AG09309 (cell line): ENCODE measurements at places on chromosomes 7 and 10.

DNA sequence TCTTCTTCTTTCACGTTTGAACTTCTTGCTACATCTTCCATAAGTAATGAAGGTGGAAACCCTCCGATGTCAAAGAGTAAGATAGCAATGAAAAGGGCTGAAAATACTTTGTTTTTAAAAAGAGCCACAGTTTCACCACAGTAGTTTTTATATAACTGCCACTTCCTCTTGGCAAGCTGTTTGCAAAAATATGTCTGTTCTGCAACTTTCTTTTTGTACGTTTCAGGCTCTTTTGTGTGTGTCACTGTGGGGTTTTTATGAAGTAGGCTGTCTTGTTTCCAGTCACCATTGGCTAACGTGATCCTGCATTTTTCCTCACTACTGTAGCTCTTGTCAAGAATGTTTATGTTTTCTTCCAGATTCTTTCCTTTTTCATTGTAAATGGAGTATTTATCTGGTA is 55.6 kb downstream of the SLC16A9 start:
- DNase-seq = no peak

DNA sequence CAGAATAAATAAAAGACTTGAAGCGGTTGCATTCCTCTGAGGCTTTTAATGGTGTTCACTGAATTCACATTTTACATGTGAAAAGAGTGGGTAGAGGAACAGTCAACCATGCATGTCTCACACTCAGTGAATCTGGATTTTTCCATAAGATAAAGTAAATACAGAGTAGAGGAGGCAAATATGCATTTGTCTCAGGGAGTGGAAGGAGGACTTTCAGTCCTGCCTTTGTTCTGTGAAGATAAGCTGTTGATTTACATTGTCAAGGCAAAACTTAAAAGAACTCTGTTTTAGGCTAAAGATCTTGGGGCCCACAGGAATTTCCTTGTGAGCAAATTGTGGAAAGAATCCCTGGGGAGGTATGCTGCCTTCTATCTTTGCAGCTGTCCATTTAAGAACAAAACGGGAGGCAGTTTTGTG is 825.3 kb upstream of the MBL2 start:
- no peak for DNase-seq

GRCh38 chr7:22676385-22676784 is 50.6 kb upstream of the IL6 start:
- no peak for DNase-seq

DNA sequence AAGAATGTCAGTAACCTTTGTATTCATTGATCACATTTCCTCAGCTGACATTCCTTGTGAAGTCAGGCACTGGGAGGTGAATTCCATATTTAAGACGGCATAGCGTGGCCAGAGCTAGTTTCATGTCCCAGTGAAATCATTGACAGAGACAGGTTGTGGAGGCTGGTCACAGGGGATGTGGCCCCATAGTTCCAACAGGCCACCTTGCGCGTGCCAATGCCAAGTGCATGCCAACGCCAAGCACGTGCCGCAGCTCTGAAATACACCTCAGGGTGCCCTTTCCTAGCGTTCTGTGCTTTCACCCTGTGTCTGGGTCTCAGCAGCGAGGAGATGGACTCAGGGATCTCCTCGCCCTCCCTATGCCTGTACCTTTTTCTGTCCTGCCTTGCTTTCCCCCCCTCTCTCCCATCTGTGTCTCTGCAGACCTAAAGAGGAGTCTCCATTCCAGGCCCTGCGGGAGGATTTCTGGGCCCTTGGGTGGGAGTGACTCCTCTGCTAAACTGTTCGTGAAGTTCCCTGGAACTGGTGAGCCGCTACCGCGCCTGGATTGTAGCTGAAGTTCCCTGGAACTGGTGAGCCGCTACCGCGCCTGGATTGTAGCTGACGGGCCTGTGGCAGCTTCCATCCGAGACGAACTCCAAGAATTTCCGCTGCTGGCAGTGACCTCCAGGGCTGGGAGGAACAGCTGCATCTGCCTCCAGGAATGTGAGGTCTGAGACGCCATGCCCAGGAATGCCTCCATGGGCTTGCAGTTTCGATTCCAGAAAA is 19.7 kb downstream of the AQP1 start:
- no peak for DNase-seq

GRCh38 chr7:43612599-43613589 is 30.0 kb downstream of the STK17A start:
- DNase-seq = peak; percentile 41

GRCh38 chr10:78829565-78829964 is 239.2 kb upstream of the ZMIZ1 start:
- no peak for DNase-seq

GRCh38 chr7:154375956-154376355 is 323.8 kb downstream of the DPP6 start:
- DNase-seq = no peak

DNA sequence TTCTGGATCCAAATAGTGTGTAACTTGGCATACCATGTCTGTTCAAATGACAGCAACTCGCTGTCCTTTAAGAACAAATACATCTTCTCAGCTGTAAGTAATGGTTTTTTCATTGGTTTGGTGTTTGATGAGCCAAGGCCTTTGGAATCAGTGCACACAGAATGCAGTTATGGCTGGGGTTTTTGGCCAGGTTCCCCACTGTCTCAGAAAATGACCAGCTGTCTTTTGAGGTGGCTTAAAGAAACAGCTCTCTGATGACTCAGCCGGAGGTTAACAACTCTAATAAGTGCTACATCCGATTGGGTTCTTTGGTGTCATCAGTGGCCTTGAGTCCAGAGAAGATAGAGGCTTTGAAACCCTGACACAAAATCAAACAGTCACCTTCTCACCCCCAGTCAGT is 688.4 kb downstream of the REEP3 start:
- DNase-seq = no peak

- DNase-seq = no peak
Measured at GRCh38 chr7:101386558-101387231, 24.0 kb downstream of the COL26A1 start.

DNA sequence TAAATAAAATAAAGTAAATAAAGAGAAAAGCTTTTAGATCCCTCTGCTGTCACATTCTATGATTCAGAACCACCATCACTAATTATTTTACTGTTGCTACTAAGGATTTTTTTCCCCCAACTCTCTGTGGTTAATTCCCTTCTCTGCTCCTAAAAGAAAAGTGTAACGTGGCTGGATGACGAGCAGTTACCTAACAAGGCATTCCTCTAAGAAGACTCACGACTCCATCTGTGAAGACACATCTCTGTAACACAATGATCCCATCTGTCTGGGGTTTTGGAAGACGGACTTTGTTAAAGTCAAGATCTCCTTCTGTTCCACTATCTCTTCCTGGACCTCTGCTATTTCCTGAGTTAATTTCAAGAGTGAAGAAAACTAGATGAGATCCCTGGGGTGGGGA is 179.9 kb downstream of the SFMBT2 start:
- no peak for DNase-seq

- DNase-seq = no peak
Measured at GRCh38 chr10:72340510-72341261, 14.0 kb downstream of the DNAJB12 start.

DNA sequence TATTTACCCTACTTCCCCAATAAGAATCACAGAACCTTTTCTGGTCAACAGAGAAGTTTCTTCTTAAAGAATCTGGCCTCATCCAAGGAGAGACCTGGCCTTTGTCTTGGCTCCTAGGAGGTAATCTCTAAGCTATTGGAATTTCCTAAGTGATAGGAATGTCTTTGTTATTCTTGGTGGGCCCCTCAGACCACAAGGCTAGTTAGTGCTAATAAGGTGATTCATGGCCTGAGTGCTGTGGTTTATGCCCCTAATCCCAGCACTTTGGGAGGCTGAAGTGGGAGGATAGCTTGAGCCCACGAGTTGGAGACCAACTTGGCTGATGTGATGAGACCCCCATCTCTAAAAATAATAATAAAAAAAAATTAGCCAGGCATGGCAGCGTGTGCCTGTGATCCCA is 60.0 kb upstream of the CYP2C18 start:
- DNase-seq = no peak

DNA sequence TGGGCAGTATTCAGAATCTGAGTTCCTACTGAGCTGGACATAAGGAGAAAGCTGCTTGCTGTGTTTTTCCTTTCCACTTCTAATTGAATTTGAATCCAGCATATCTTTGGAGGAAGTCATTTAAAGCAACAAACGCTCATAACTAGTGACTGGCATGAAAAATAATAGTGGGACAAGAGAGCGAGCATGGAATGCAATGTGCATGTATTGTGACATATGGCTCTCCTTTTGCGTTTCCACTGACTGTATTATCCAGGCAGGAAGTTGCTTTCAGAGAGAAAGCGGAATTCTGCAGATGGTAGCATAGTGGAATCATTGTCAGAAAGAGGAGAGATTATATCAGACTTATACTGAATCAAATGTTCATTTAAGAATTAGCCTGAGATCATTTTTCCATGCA is 368.6 kb downstream of the REEP3 start:
- no peak for DNase-seq

- DNase-seq = no peak
Measured at GRCh38 chr7:47471831-47472230, 110.1 kb downstream of the TNS3 start.

DNA sequence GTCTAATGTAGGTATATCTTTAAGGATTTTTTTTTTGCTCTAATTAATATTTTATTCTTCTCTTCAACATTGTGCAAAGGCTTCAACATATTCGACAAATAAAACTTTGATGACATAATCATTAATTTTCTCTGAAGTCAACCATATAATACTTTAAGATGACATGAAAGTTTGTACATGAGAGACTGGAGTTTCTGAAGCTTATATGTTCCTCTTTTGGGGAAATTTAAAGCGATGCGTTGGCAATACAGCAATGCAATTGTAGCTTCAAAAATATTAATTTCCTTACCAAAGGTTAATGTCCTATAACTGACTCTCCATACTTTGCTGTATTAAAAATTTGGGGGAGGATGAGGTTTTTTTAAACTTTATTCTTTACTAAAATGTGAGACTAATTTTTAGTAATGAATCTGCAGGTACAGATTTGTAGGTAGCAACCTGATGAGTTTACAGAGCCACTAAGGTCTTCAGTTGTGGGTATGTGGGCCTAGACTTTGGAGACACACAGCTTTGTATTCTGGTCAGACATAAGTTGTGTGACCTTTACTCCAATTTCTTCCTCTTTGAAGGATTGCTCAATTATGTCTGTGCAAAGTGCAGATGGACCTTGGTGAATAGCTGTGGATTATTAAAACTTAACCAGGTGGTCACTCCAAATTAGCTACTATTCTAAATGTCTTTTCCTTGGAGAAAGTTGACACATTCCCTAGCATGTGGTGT is 18.0 kb upstream of the LIPA start:
- DNase-seq = no peak

DNA sequence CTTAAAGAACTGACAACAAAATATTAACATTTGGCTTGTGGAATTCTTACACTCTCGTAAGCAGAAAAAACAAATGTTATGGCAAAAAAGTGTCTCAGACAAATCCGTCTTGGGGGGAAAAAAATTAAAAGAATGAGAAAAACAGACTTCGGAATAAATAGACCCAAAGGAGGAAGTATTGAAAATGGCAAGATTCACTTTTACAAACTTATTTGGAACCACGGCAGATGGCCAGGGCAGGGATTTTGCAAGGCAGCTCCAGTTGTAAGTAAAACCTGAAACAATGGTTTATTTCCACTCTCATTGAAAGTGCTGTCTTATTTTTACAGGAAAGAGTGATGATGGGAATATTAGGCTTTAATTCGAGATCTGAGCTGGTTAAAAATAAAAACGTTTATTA is 1.5 kb upstream of the ZNF438 start:
- DNase-seq = no peak

GRCh38 chr10:88833723-88834122 is 17.9 kb downstream of the ANKRD22 start:
- no peak for DNase-seq

DNA sequence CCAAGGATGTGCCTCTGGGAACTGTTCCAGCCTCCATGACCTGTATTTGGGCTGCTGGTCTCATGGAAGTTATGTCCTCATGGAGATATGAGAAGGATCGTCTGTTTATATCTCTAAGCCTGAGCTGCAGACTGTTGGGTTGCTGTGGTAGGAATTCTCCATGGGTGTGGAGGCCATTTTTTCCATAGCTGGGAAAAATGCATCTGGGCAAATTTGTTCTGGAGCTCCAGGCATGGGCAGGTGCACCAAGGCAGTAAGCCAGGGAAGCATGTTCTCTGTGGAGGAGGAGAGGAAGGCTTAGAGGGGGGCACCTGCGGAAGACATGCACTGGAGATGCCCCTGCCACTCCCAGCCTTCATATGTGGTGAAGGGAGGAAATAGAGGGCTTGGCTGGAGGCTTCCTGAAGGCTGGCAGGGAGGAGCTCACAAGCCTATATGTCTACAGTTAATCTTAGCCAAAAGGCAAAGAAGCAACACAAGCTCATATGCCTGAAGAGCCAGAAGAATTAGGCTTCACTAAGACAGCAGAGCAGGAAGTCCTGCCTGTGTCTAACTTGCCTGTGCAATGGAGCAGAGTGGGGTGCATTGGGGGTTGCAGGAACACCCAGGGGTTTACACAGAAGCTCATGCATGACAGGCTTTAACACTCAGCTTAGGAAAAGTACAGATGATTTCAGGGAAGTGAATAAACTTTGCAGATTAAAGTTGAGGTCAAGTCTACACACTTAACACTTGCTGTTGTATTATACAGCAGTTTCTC is 35.1 kb upstream of the CXCL12 start:
- no peak for DNase-seq

- DNase-seq = no peak
Measured at GRCh38 chr7:40234046-40234445, 99.2 kb downstream of the SUGCT start.

DNA sequence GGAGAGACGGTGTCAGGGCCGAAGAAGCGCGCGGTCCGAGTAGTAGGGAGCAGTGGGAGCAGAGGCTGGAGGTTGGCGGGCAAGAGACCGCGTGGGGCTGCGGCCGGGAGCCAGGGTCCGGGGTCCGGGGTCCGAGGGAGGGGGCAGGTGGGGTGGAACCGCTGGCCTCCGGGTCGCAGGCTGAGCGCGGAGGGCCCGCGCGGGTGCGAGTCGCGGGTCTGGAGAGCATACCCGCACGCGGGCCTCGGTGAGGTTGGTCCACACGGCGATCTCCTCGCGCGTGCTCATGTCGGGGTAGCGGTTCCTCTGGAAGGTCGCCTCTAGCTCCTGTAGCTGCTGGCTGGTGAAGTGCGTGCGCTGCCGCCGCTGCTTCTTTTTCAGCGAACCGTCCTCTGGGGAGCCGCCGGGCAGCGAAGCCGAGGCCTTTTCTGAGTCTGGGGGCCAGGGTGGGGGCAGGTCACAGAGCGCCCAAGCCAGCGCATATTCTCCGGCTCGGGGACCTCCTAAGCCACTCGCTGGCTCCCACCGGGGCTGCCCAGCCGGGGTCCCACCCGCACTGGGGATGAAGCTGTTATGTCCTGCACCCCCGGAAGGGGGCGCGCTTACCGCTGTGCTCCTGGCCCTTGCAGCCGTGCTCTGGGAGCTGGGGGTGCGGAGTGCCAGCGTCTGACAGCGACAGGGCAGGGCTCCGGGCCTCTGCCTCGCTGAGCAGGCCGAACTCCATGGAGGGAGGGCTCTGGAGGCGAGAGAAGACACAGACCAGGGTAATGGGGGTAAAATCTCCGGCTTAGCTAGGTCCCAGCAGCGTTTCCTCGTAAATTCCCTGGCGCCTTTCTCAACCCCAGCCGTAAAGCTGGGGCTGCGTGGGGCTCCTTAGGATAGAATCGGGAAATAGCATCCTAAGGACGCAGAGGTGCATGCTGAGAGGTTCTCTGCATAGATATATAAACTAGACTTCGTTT is 5.5 kb downstream of the ELOVL3 start:
- no peak for DNase-seq

GRCh38 chr7:32163896-32164295 is 93.7 kb upstream of the PDE1C start:
- DNase-seq = no peak
